ENCODE measurements at places on chromosomes 6 and 20.

DNA sequence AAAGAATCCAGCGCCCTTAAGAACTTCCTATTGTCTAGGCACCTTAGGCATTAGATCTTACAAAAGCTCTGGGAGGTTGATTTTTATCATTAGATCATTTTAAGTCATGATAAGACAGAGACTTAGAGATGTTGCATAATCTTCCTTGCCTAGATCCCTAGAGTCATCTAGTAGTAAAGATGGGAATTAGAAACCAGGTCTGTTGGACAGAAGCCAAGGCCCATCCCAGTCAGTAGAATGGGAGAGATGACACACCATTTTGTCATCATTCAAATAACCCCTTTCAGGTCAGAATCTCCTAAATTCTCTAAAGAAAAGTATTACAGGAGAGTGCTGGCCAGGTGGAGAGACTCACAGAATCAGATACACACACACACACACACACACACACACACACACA, 579.1 kb downstream of the BMP2 start:
- DNase-seq = no peak

GRCh38 chr6:7907159-7907558, 3.4 kb downstream of the TXNDC5 start:
- no peak for DNase-seq

- DNase-seq = no peak
Measured at GRCh38 chr20:31508517-31509244, 5.6 kb upstream of the HM13 start.

DNA sequence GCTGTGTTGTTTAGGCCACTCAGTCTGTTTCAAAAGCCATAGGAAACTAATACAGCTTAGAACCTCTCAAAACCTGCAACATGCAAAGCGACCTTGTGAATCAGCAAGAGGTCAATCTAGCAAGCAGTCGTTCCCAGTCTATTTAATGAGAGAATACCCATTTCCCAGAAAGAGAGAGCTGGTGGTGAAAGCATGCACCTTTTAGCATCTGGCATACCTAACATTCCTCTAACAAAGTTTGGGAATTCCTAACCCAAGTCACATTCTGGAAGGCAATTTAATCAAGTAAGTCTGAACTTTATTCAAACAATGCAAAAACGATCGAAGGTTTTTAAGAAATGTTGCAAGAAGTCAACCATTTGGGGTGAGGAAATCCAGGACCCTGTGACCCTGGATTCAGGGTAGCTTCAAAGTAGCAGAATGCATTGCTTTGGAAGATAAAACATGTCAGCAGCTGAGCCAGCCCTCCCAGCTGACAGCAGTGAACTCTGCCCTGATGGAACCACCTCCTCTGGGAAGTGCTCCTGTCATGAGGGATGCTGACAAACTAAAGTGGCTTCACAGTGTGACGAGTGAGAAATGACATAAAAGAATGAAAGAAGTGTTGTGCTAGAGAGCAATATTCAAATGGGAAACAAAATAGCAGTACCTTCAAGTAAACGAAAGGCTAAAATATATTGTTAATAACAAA, 104.8 kb downstream of the GMDS start:
- no peak for DNase-seq

DNA sequence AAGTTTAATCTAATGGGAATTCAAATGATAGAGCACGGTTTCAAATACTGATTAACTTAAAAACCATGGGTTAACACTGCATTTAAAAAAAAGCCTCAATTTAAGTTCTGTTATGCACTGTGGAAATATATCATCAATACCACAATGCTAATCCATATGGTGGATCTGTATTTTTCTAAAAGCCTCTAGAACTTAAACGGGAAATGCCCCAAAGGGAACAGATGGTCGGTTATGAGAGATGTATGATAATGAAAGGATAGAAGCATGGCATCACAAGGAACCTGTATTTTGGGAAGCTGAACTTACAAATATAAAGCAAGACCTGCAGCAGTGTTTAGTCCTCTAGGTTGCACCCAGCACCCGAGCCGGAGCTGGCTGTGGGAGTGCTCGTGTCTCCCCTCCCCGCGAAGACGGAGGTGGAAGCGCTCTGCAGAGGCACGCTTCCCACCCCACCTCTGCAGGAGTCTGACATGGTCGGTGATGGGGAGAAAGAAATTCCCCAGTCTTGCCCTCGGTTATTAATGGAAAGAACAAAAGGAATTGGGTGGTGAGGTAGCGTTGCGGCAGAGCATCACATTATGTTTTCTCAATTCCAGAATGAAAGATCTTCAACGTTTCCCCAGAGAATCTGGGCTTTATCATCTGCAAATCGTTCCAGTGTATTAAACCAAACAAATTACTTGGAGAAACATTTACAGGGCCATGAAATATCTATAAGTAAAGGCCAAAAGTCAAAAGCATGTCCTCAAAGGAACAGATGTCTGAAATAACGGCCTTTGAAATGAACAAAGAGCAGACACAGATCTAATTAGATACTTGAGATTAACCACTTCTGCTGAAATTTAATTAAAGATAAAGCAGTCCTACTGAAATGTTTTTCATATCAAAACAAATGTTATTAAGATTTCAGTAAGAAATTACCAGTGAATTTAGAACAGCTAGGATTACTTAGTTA, 103.1 kb upstream of the POPDC3 start:
- DNase-seq = no peak

DNA sequence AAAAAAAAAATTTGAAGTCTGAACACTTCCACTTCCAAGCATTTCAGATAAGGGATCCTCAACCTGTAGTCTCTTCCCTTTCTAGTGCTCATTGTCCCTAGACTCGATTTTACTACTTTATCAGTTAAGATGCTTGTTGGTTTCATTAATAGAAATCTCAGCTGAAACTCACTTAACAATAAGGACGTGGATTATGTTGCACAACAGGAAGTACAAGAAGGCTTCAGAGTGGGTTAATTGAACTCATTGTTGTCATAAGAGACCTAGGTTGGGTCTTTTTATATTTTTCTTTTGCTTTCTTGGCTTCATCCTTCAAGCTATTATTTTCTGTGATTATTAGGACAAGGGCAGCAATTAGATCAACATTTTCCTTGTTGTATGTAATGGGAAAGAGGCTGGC, 175.2 kb downstream of the CDKAL1 start:
- DNase-seq = no peak

DNA sequence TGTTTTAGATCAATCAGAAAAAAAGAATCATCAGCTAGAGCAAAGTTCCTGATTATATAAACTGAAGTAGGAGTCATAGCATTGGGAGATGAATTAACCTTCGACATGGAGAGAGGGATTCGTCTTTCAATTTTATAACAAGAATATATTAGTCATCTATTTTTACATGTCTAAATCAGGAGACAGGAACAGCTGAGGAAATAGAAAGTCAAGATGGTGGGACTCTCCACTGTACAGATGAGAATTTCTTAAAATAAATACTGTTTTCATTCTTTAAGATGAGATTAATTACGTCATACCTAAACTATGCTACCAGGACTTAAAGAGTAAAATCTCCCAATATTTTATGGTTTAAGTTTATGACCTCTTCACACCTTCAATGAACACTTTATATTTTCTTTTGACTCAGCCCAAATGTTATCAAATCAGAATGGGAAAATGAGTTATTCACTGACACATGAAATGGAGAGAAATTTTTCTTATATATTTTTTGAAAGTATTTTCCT, 1137.7 kb downstream of the EPHA7 start:
- DNase-seq = no peak

Data from stimulated activated CD4-positive, alpha-beta T cell treated with anti-CD3 and anti-CD28 coated beads, Interleukin-4, amount 100 ng/mL, for 4 hours (primary cell).